ENCODE measurements at places on chromosomes 6 and 20.
A peak's percentile ranks its signal among the peaks of the same experiment; 100 is the strongest.

- DNase-seq = no peak
- H3K4me3 ChIP-seq = no peak overlapping the region
- H3K4me1 ChIP-seq = peaks cover 34% of the 10 kb centered on the region
- H3K27me3 ChIP-seq = peaks cover 8% of the 10 kb centered on the region
- no peaks in the 10 kb centered on the region for H3K36me3 ChIP-seq
- no peak overlapping the region for H3K27ac ChIP-seq
Measured at GRCh38 chr20:50879649-50880550, 51.3 kb downstream of the ADNP start.

GRCh38 chr20:16801919-16802651 is 53.9 kb downstream of the OTOR start:
- peaks cover 17% of the 10 kb centered on the region for H3K4me1 ChIP-seq
- H3K27ac ChIP-seq = no peak overlapping the region
- H3K27me3 ChIP-seq = no peaks in the 10 kb centered on the region
- H3K36me3 ChIP-seq = no peaks in the 10 kb centered on the region
- peak; percentile 82 for DNase-seq
- H3K4me3 ChIP-seq = no peak overlapping the region

- H3K4me1 ChIP-seq = peaks cover 60% of the 10 kb centered on the region
- peak overlapping the region; percentile 97 for H3K27ac ChIP-seq
- H3K4me3 ChIP-seq = peak overlapping the region; percentile 16
- peaks cover 11% of the 10 kb centered on the region for H3K36me3 ChIP-seq
- DNase-seq = no peak
- H3K27me3 ChIP-seq = peaks cover 6% of the 10 kb centered on the region
Measured at GRCh38 chr6:139367810-139368351, 6.6 kb downstream of the CITED2 start.

- no peaks in the 10 kb centered on the region for H3K36me3 ChIP-seq
- peaks cover 2% of the 10 kb centered on the region for H3K4me1 ChIP-seq
- no peak overlapping the region for H3K4me3 ChIP-seq
- no peak overlapping the region for H3K27ac ChIP-seq
- H3K27me3 ChIP-seq = no peaks in the 10 kb centered on the region
Measured at GRCh38 chr6:135358985-135359384, 138.6 kb downstream of the AHI1 start.

GRCh38 chr6:108524528-108525248 is 36.0 kb upstream of the FOXO3 start:
- H3K27ac ChIP-seq = no peak overlapping the region
- H3K4me1 ChIP-seq = no peaks in the 10 kb centered on the region
- H3K4me3 ChIP-seq = no peak overlapping the region
- no peak for DNase-seq

DNA sequence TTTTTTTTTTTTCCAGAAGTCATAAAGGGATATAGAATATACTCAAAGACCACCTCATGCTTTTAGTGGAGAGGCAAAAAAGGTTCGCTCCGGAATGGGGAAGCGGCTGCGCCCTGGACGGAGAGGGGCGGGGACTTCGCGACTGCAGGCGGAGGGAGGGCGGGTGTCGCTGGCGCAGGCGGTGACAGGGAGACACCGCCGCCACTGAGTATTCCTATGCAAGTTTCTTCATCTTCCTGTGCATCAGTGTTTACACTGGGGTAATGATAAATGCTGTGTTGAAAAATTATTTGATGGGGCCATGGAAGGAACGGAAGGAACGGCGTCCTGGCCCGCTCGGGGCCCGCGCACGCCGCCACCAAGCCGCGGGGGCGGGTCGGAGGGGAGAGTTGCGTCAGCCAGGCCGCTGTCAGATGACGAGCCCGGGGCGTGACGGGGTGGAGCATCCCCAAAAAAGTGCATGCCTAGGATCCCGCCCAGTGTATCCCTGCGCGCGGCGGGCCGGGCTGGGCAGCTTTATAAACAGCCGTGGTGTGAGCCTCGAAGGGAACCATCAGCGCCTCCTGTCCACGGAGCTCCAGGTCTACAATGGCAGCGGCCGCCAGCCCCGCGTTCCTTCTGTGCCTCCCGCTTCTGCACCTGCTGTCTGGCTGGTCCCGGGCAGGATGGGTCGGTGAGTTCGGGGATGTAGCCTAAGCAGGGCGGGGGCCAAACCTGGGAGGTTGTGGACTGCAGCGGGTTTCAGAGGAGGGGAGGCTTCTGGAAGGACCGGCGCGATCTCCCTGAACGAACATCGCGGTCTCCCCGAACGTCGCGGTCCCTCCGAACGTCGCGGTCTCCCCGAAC is at the start of gene ULBP1:
TSS of gene ULBP1 (plus strand) at position 482 of the 846 bp plus-strand sequence. CDS start at position 589, 107 bp downstream.
- H3K27me3 ChIP-seq = peaks cover 25% of the 10 kb centered on the region
- peak; percentile 88 for DNase-seq
- peak within 1 kb of the TSS; percentile 99 for H3K4me3 ChIP-seq
- peaks cover 12% of the 10 kb centered on the region for H3K36me3 ChIP-seq
- H3K27ac ChIP-seq = peak within 1 kb of the TSS; percentile 95

DNA sequence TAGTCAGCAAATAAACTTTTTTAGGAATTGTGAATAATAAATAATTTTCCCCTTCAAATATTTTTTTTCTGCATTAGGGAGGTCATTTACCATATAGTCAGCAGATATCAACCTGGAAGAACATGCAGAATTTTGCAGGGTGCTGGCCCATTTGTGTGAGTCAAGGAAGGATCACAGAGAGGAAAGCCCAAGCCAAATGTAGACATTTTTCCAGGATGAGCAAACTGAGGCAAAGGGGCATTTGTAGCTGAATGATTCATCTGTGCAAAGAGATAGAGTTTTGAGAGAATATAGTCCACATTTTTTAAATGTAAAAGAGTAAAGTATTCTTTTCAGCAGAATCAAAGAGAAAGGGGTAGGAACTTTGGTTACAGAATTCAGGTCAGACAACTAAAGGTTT is 555.5 kb upstream of the MARCKS start:
- H3K36me3 ChIP-seq = no peaks in the 10 kb centered on the region
- H3K27ac ChIP-seq = no peak overlapping the region
- H3K4me1 ChIP-seq = peaks cover 5% of the 10 kb centered on the region

DNA sequence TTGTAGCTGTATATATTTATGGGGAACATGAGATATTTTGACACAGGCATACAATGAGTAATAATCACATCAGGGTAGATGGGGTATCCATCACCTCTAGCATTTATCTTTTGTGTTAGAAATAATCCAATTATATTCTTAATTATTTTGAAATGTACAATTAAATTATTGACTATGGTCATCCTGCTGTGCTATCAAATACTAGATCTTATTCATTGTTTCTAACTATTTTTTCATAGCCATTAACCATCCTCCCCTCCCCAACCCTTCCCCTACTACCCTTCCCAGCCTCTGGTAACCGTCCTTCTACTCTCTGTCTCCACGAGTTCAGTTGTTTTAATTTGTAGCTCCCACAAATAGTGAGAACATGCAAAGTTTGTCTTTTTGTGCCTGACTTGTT is 28.5 kb downstream of the NKX2-4 start:
- H3K27ac ChIP-seq = peak overlapping the region; percentile 4
- H3K27me3 ChIP-seq = peaks cover 2% of the 10 kb centered on the region
- no peak for DNase-seq
- H3K36me3 ChIP-seq = no peaks in the 10 kb centered on the region
- no peaks in the 10 kb centered on the region for H3K4me1 ChIP-seq

GRCh38 chr6:55980627-55981211 is 105.3 kb upstream of the BMP5 start:
- H3K27ac ChIP-seq = no peak overlapping the region
- peak; percentile 47 for DNase-seq
- no peaks in the 10 kb centered on the region for H3K4me1 ChIP-seq

GRCh38 chr20:58256842-58257241 is 28.4 kb upstream of the ANKRD60 start:
- H3K4me3 ChIP-seq = no peak overlapping the region
- H3K4me1 ChIP-seq = peaks cover 40% of the 10 kb centered on the region
- peaks cover 34% of the 10 kb centered on the region for H3K36me3 ChIP-seq
- DNase-seq = no peak
- no peaks in the 10 kb centered on the region for H3K27me3 ChIP-seq

DNA sequence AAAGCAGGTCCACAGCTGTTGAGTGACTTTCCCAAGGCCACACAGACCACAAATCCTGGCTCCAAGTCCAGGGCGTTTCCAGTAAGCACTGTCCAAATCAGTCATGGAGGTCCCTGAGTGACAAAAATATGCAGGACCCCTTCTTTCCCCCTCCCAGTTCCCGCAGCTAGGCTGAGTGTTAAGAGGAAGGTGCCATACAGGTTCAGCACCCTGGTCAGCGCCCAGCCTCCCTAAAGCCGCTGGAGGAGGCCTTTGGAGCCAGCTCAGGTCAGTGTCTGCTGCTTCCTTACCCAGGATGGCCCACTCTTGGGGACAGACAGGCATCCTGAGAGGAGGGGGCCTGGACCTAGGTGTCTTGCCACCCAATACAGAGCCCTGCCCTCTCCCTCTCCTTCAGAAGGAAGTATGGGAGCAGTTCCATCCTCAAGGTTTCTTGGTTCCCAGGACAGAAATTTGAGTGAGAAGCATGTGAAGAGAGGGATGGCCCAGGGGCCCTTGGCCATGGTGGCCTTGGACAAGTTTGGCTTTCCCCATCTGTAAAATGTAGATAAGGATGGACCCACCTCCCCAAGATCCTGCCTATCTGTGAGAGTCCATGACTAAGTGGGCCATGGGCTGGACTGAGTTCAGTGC is 13.2 kb downstream of the TMEM74B start:
- H3K4me3 ChIP-seq = no peak overlapping the region
- H3K27me3 ChIP-seq = peaks cover 4% of the 10 kb centered on the region
- H3K27ac ChIP-seq = no peak overlapping the region
- peaks cover 44% of the 10 kb centered on the region for H3K36me3 ChIP-seq

GRCh38 chr20:33410081-33410742 is 8.9 kb upstream of the CDK5RAP1 start:
- peaks cover 4% of the 10 kb centered on the region for H3K36me3 ChIP-seq
- no peaks in the 10 kb centered on the region for H3K4me1 ChIP-seq
- no peak overlapping the region for H3K4me3 ChIP-seq
- H3K27me3 ChIP-seq = peaks cover 1% of the 10 kb centered on the region

- peaks cover 60% of the 10 kb centered on the region for H3K36me3 ChIP-seq
- H3K27ac ChIP-seq = no peak overlapping the region
- DNase-seq = no peak
- H3K4me3 ChIP-seq = no peak overlapping the region
Measured at GRCh38 chr6:41093729-41094128, 21.0 kb downstream of the NFYA start.

GRCh38 chr6:36745283-36745682 is 47.7 kb downstream of the RAB44 start:
- H3K36me3 ChIP-seq = peaks cover 30% of the 10 kb centered on the region
- no peak for DNase-seq
- peaks cover 15% of the 10 kb centered on the region for H3K27me3 ChIP-seq
- H3K4me1 ChIP-seq = peaks cover 17% of the 10 kb centered on the region
- H3K27ac ChIP-seq = no peak overlapping the region

GRCh38 chr6:122388945-122389344 is 10.5 kb upstream of the HSF2 start:
- DNase-seq = no peak
- H3K36me3 ChIP-seq = no peaks in the 10 kb centered on the region
- peaks cover 8% of the 10 kb centered on the region for H3K27me3 ChIP-seq

DNA sequence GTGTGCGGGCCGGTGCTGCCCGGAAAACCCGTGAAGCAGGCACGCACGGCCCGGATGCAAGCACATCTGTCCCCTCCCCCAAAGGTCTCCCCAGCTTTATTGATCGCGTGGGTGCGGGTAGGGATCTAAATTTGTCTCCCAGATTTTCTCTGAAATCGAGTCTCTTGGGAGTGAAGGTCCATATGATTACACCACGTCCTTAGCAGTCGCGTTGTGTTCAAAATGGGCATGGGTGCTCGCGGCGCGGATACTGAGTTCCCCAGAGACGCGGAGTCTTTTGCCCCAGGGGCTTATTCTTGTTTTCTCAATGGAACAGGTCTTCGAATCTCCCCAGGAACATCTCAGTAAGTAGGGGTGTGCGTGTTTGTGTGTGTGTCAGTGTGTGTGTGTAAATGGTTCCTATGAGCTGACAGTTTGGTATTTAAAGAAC is 2.8 kb upstream of the ZNF292 start:
- no peak for DNase-seq
- peaks cover 14% of the 10 kb centered on the region for H3K27me3 ChIP-seq
- H3K27ac ChIP-seq = peak overlapping the region; percentile 46

DNA sequence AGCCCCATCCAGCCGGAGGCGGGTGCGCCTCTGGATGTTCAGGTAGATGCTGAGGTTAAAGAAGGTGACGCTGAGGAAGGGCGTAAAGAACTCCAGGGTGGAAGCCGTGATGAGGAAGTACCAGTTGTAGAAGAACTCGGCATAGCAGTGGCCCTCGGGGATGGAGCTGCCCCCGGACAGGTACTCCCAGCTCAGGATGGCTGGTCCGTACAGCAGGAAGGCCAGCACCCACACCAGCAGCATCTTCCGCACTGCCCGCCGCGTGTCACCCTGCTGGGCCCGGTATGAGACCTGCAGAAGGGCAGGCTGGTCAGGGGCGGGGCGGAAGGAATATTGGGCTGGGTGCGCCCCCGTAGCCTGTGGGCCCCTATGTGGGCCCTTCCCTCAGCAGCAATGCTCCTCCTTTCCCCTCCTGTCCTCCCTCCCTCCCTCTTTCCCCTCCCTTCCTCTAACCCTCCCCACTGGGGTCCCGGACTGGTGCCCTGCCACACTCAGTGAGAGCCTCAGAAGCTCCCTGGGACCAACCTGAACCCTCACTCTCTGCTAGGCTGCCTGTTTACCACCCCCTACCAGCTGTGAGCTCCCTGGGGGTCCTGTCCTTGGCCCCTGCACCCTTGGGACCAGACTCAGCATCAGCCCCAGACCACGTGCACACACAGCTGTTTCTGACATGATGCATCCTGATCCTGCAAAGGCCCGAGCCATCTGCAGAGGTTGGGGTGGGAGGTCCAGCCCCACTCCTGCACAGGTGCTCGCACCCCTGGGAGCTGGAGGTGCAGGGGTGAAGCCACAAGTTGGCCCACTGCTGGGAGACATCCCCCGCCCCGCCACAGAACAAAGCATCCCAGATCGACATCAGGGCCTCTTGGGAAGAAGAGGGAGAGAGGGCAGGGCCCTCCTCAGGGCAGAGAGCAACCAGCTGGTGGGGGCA is 3.2 kb downstream of the HRH3 start:
- H3K4me3 ChIP-seq = no peak overlapping the region
- peaks cover 2% of the 10 kb centered on the region for H3K4me1 ChIP-seq
- peaks cover 8% of the 10 kb centered on the region for H3K27me3 ChIP-seq
- H3K36me3 ChIP-seq = no peaks in the 10 kb centered on the region
- H3K27ac ChIP-seq = no peak overlapping the region
- no peak for DNase-seq

GRCh38 chr20:57588596-57588995 is 27.7 kb downstream of the PCK1 start:
- peaks cover 10% of the 10 kb centered on the region for H3K27me3 ChIP-seq
- no peaks in the 10 kb centered on the region for H3K36me3 ChIP-seq
- no peaks in the 10 kb centered on the region for H3K4me1 ChIP-seq
- no peak overlapping the region for H3K4me3 ChIP-seq

Measured in endothelial cell (in vitro differentiated cells).